Activated T-cell treated with anti-CD3 and anti-CD28 coated beads for 48 hours (primary cell): ENCODE measurements at places on chromosomes 7 and 10.
A peak's percentile ranks its signal among the peaks of the same experiment; 100 is the strongest.

GRCh38 chr10:90481326-90481923 is 376.4 kb downstream of the HTR7 start:
- DNase-seq, result no peak

DNA sequence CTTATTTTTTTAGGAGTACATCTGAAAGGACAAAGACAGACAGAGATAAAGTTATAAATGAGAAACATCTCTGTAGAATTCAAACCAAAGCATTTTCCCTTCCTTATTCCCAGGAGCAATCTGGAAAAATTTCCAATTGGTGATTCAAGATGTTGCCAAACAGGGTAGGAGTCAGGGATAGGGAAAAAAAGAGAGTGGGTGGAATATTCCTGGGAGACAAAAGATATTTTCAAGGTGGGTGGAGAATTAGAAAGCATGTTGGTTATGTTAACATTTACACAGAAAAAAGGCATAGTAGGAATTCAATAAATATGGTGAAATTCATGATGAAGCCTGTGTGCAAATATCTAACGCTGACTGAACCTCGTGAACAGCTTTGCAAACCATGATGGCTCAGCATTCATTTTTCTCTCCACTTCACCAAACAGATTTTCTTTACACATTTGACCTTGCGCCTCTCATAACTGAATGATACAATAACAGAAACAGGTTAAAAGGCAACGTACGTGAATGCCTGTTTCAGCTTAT is 25.1 kb downstream of the SLC26A5 start:
- DNase-seq, result no peak

DNA sequence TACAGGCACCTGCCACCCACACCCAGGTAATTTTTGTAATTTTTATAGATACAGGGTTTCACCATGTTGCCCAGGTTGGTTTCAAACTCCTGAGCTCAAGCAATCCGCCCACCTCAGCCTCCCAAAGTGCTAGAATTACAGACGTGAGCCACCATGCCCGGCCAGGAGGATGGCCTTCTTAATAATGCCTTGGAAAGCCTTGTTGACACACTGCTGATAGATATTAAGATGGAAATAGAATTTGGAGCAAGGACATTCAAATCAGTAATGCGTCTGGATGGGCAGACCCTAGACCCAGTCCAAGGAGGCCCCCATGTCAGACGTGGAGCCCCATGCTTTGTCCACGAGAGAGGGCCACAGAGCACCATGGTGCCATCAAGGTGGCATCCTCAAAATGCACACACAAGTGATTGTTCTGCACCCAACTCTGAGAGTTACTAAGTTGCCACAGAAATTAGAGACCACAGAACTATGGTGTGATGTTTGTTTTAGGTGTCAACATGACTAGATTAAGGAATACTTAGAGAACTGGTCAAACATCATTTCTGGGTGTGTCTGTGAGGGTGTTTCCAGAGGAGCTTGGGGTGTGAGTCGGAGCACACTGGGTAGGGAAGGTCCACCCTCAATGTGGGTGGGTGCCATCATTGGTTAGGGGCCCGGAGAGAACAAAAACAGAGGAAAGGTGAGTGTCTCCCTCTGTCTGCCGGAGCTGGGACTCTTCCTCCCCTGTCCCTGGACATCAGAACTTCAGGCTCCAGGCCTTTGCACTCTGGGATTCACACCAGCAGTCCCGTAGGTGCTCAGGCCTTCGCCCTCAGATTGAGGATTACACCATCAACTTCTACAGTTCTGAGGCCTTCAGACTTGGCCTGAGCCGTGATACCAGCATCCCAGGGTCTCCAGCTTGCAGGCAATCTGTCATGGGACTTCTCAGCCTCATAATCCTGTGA is 34.5 kb downstream of the EBF3 start:
- no peak for DNase-seq

- peak; percentile 62 for DNase-seq
Measured at GRCh38 chr7:131109759-131110296, 217.8 kb upstream of the MKLN1 start.

GRCh38 chr7:32167815-32168214 is 97.6 kb upstream of the PDE1C start:
- no peak for DNase-seq

DNA sequence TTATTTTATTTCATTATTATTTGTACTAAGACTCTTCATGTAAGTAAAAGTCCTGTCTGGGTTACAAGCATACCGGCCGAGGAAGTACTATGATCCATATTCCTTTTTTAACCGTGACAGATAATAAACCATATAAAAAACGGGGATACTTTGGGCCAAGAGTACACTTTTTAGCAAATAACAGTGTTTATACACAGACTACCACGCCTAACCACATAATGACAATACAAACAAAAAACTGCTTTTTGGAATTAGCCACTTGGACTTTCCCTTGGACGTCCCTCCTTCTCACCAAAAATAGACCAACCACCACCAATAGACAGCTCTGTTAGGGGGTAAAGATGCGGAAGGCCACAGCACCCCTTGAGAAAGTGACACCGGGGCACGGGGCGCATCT is 800 bp downstream of the MINDY3 start:
- DNase-seq, result no peak

- peak; percentile 46 for DNase-seq
Measured at GRCh38 chr10:71964743-71965515, 734 bp downstream of the CHST3 start.
